ENCODE measurements at places on chromosomes 1 and 21.

GRCh38 chr1:210293171-210293607 is 35.5 kb upstream of the HHAT start:
- no peak for DNase-seq

DNA sequence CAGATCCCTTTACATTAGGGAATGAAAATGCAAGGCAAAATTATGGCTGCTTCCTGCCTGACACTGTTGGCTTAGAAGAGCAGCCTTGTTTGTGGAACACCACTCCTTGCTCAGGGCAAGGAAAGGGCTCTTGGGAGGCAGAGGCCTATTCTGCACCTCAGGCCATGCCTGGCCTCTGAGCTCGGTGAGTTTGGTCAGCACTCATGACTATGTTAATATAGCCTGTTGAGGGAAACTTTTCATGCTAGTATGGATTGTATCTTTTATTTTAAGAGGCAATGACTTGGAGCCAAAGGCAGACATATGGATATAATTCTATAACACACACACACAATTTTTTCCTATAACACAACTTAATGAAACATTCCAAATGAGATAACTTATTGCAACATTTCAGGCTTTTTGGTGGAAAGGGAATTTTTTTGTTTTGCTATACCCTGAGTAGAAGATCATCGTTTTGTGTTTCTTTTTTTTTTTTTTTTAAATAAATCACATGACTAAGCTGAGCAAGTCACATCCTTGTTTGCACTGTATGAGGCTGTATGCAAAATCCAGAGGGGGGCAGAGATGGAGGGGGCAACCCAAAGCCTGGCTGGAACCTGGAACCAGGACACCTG is 5.6 kb upstream of the YRDC start:
- DNase-seq: no peak

DNA sequence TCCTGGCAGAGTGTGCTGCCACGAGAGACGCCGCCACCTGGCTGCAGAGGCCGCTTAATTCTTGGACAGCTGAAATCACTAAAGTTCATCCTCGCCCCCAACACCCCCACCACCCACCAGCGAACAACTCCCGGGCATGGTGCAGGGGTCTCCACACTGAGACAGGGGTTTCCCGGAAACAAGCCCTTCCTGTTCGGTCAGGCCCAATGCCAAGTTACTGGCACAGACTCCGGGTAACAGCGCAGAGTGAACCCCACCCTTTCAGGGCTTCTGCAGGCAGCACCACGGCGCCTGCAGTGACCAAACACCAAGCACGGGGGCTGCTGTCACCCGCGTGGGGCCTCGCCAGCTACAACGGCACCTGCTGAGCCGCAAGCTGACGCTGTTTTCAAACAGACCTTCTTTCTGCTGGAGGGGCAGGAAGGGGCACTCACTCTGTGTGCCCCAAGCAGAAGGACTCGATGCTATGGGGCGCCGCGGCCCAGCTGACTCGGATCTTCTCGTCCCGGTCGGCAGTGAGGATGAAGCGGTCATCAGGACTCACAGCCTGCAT is 17.4 kb downstream of the WDR4 start:
- no peak for DNase-seq

DNA sequence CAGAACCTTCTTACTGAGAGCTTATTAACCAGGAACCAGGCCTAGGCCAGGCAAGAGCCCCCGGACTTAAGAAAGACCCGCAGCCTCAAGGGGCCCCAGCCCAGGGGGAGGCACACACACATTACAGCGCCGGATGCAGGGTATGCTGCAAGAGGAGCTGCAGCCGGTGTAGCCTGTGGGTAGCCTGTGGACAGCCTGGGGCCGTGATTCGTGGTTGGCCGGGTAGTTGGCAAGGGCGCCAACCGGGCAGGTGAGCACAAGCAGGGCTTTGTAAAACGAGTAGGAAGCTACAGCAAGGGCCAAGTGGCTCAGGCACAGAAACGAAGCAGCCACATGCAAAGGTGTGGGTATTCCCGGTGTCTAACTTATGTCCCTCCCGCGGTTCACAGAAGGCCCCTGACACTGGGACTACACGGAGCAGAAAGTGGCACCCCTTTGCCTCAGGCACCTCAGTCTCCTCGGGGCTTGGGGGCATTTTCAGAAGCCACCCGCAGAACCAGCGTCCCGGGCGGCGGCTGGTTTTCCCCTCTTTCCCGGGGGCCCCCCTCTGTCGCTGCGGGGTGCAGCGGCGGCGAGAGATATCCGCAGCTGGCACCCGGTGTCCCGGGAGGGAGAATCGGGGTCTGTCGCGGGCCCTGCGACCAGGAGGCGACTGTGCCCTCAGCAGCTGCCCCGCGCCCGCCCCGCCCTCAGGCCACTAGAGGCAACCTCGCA is 40.8 kb downstream of the KIAA1614 start:
- DNase-seq: no peak

GRCh38 chr1:44964396-44964795 is 22.0 kb downstream of the EIF2B3 start:
- DNase-seq: no peak

DNA sequence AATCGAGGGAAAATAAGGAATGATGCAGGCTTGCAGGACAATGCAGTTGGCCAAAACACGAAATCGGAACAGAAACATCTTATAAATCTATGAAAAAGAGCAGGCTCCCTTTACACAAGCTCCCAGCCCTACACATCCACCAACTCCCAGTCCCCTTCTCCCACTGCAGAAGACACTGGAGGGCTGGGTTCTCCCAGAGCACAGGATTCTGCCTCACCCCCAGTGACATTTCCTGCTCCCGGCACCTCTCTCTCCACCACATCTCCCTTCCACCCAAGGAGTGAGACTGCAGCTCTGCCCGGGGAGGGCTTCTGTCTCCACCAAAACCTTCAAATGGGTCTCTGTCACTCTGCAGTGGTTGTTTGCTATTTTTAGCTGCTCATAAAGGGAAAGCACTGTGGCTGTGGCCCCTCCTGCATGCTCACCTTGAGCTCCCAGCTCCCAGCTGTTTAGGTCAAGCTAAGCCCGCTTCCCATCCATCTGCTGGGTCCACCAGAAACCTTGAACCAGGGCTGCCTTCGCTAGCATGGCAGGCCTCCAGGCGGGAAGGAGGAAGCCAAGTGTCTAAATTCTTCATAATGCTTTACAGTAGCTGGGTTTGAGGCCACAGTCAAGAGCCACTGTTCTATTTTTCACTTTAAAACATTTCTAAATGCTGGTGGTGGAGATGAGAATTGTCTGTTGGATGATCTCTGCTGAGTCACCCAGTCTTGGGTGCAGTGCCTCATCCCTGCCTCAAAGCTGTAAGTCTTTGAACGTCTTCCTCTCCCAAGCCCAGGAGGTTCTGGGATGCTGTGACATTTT is 3.3 kb upstream of the C2CD2 start:
- DNase-seq: no peak
